ENCODE measurements at places on chromosomes 5 and 9. TPM values are rescaled to one million over a fixed set of nuclear protein-coding genes. Genes with fewer than 3 reads are reported as not detected.

C5orf52 gene
- total RNA-seq: not detected

SLC1A1 gene
- total RNA-seq: 6.4 TPM

CBY3 gene
- total RNA-seq: not detected

CKMT2 gene
- 0.18 TPM for total RNA-seq
